Forelimb muscle (tissue), 1 donor: ENCODE measurements at places on chromosomes 4 and X.

DNA sequence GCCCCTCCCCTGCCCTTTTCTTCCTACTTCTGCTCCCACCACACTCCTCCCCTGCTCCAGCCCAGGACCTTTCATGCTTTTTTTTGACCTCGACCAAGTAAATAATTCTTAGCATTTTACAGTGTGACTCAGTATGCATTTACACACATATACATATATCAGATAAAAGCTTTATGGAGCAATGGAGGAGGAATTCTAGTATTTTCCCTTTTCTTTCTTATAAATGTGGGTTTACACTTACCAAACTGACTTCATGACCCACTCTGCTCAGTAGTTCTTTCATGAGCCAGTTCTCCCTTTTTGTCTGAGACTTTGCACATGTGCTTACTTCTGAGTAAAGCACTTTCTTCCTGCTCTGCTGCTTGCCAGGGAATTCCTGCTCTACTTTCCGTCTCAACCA is 111.8 kb upstream of the H2AZ1 start:
- DNase-seq, result no peak

- DNase-seq, result no peak
Observed at GRCh38 chrX:18687856-18688495, 16.1 kb upstream of the RS1 start.

- DNase-seq, result no peak
Observed at GRCh38 chr4:85376285-85376684, 98.7 kb upstream of the ARHGAP24 start.

DNA sequence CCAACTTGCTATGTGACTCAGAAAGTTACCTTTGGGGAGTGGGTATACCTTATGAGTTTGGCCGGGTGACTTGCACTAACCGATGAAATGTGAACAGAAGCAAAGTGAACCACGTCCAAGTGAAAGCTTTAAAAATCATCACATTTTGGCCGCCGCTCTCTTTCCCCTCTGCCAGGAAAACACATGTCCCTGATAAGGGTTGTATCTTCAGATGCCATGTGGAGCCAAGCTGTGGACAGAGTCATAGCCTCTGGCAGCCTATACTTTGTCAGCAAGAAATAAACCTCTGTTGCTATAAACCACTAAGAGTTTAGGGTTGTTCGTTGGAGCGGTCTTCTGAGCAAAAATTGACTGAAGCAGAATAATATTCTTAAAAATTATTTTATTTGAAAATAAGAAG is 92.3 kb downstream of the PRDM5 start:
- no peak for DNase-seq

GRCh38 chrX:155997436-155997835 is at the start of gene IL9R:
TSS of gene IL9R (plus strand) at chrX:155997696. CDS start at chrX:155997760, 64 bp downstream.
- DNase-seq, result no peak

- DNase-seq, result no peak
Observed at GRCh38 chrX:28189011-28189410, 207.8 kb upstream of the DCAF8L1 start.

- no peak for DNase-seq
Observed at GRCh38 chrX:76643590-76643989, 216.1 kb downstream of the MAGEE1 start.
